ENCODE measurements at places on chromosomes 4 and X.

DNA sequence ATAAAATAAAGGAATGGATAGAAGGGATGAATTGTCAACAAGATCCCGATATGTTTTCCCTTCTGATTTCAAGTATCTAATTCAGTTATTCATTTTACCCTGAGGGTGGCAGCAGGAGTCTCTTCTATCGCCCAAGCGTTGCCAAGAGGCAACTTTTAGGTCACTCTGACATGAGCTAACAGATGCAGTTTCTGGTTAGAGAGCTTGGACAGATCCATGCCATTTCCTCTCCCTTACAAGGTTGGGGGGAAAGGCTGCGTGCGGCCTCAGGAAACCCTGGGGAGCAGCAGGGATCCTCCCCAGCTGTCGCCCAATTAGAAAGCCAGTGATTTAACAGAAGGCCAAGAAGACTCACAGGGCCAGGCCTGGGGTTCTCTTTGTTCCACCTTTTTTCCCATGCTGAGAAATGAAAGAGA is 35.3 kb upstream of the WAS start:
- DNase-seq, result peak; percentile 5

GRCh38 chr4:109294006-109294405 is 8.5 kb downstream of the COL25A1 start:
- no peak for DNase-seq

DNA sequence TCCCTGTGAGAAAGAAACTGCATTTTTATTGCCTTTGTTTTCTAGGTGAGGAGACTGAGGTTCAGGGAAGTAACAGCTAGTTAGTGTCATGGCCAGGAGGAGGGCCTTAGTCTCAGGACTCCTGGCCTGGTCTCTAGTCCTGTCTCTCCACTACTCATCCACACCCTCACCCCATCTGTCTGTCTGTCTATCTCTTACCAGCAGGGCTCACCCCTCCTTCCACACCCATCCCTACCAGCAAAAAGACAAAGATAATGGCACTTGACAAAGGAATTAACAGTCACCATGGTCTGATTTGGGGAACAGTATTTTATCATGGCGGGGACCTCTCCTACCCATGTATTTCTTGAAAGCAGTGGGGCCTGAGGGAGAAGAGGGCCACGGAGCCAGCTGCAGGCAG is 125.8 kb downstream of the REPS2 start:
- no peak for DNase-seq

- no peak for DNase-seq
These were observed 5.3 kb upstream of the OPHN1 start for GRCh38 chrX:68438575-68438974.
